NCI-H187 treated with DMSO at 0.1 percent for 48 hours (cell line): ENCODE measurements at places on chromosomes 2 and 18.

GRCh38 chr2:191869781-191870180, 22.9 kb upstream of the CAVIN2 start:
- DNase-seq = no peak

DNA sequence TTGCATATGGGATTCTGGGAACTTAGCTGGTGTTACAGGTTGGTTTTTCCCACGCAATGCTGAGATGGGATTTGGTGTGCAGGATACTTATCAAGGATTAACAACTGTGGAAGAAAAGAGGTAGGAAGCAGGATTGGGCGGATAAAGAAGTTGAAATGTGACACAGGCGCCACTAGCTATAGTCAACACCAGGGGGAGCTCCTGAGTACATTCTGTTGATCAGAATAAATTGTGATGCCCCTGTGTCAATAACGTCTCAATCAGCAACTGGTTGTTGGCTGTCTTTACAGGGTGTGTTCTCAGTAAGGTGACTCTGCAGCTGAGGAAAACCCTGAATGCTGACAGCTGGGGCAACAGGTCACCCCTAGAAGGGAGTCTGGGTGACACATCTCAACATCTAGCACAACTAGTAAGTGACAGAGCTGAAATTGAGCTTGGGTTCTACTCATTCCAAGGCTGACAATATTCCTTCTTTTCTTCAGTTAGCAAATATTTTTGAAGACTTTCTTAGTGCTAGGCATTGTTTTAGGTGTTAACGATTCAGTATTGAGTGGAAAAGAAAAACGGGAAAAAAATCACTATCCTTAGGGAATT, 143.0 kb downstream of the ARL6IP6 start:
- no peak for DNase-seq

- DNase-seq = no peak
Measured at GRCh38 chr2:185537689-185538088, 200.9 kb upstream of the FSIP2 start.

DNA sequence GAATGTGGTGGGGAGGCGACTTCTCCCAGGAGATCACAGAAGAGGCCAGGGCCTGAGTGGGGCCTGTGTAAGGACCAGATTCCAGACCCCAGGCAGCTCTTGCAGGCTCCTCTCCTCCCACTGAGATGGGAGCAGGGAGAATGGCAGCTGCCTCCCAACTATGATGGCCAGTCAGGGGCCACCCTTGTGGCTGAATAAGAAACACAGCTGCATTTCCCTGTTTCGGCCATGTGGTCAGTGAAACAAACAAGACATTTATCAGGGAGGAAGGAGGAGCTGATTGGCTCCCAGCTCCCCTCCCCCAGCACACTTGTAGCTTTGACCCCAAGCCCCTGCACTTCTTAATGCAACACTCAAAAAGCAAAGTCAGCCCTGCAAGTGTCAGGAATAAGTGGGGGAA, 143.5 kb downstream of the CELF4 start:
- no peak for DNase-seq

DNA sequence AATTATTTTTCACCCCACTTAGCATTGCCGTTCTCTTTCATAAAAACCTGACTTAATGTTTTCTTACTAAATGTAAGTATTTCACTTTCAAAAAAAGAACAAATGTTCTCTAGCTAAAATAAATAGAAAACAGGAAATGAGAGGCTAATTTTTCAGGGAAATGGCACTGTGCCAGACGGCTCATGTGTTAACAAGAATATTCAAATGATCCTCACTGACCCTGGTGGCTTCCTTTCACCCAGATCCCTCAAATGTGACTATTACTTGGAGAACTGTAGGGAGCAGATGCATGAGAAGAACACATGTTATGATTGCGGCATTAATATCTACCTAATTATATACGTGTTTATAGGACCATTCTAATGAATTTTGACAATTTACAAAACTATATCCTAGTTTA, 827.7 kb downstream of the SOCS6 start:
- no peak for DNase-seq

- no peak for DNase-seq
Measured at GRCh38 chr2:45691171-45691999, 39.9 kb downstream of the PRKCE start.

DNA sequence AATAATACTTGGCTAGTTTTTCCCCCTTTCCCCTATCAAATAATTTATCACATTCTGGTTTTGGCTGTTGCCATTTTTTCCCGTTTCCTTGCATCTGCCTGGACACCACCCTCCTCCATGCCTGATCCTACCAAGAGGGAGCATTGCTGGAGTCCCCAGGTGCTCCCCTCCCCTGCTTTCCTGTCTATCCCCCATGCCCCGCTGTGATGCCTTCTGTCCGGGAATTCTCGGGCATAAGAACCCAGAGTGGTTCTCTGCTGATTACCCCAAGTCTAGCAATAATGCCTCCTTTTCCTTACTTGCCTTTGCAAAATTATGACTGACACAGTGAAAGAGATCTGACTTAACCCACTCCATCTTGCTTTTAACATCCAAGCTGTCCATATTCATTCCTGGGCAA, 248.0 kb upstream of the PXDN start:
- DNase-seq = no peak

- no peak for DNase-seq
Measured at GRCh38 chr18:26547646-26548414, 523 bp downstream of the KCTD1 start.

- no peak for DNase-seq
Measured at GRCh38 chr2:60136913-60137312, 416.5 kb downstream of the BCL11A start.

- no peak for DNase-seq
Measured at GRCh38 chr2:193963472-193964119, 1693.4 kb upstream of the SLC39A10 start.

DNA sequence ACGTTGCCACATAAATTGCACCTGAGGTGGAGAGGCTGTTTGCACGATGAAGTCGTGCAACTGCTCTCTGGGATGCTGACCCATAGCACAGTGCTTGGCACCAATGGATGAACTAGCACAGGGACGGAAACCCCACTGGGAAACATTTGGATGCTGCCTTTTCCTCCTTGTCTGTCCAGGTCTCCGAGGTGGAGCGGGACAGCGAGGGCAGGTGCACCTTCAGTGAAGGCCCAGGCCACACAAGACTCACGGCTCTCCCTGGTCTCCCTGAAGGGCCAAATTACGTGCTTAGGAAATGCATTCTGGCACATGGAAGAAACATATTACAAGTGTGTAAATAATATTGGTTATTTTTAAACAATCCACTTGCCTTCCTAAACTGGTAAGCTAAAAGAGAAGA, 70.3 kb downstream of the TPO start:
- no peak for DNase-seq

GRCh38 chr18:71352618-71353017, 1063.8 kb downstream of the SOCS6 start:
- no peak for DNase-seq

DNA sequence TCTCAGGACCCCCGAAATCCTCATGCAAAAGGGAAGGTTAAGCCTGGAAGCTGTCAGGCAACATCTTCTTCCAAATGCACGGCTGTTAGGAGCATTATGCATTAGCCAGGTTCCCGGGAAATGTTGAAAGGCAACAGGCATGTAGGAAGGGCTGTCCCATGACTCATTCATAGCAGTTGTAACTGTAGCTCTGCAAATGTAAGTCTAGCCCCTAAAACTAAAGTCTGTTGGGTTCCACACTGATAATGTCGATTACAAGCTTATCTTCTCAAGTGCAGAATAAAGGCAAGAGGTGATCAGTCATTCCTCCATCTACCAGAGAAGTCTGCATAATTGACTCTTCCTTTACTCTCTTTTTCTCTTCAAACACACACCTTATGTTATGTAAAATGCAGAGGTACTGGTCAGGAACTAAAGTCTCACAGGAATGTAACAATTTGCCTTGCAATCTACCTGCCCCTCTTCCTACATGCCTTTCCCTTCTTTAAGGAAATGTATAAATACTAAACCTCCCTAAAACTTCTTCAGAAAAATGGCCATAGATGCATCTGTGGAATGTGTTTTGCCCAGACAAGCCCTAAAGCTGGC, 99.8 kb downstream of the AKAIN1 start:
- DNase-seq = no peak

DNA sequence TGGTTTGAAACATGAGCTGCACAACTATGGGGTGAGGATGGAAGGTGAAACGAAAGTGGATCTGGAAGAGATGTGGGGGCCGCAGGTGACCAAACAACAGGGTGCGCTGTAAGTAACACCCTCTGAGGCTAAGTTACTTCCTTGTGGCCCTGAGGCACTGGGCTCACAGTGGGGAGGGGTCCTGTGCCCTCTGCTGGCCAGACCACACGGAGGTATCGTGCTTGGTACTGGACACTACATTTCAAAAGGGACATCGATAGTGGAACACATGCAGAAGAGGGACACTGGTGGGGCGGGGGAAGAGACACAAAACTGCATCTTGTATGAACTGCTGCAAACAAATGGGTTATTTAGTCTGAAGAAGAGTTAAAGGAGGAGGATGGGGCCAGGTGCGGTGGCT, 110.6 kb downstream of the CLIP4 start:
- no peak for DNase-seq

GRCh38 chr18:59945544-59945943, 45.7 kb downstream of the PMAIP1 start:
- no peak for DNase-seq

DNA sequence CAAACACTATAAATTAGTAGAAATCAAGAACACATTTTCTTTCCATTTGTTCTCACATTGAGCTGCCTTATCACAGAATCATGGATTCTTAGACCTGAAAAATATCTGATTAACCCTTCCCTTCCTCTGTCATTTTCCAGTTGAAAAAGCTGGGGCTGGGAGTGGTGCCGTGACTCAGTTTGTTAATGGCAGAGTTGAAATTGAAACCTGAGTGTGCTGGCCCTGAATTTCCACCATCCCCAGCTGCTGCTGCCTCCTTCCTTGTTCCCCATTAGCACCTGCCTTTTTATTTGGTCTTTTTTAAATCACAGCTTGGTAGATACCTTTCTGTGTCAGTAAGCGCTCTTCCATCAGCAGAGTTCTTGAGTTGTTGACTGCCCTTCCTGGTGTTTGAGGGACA, 10.6 kb downstream of the FARP2 start:
- DNase-seq = no peak

DNA sequence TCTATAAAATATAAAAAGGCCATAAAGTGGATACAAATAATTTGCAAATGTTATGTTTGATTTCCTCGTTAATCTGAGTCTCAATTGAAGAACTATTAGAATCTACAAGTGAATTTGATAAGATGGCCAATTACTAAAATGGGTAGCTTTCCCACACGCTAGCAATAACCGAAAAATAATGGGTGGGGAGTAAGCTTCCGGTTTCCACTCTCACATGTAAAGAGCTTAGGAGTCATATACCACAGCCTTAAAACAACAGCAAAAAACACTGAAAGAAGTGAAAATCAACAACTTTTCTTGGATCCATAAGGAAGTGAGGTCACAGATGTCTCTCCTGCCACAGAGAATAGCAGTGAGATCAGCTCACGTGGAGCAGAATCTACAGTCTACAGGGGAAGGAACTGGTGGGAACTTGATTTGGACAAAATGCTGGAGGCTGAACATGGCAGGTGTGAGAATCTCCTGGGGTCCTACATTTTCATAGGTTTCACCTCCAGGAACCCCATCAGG, 18.6 kb downstream of the THAP4 start:
- no peak for DNase-seq

DNA sequence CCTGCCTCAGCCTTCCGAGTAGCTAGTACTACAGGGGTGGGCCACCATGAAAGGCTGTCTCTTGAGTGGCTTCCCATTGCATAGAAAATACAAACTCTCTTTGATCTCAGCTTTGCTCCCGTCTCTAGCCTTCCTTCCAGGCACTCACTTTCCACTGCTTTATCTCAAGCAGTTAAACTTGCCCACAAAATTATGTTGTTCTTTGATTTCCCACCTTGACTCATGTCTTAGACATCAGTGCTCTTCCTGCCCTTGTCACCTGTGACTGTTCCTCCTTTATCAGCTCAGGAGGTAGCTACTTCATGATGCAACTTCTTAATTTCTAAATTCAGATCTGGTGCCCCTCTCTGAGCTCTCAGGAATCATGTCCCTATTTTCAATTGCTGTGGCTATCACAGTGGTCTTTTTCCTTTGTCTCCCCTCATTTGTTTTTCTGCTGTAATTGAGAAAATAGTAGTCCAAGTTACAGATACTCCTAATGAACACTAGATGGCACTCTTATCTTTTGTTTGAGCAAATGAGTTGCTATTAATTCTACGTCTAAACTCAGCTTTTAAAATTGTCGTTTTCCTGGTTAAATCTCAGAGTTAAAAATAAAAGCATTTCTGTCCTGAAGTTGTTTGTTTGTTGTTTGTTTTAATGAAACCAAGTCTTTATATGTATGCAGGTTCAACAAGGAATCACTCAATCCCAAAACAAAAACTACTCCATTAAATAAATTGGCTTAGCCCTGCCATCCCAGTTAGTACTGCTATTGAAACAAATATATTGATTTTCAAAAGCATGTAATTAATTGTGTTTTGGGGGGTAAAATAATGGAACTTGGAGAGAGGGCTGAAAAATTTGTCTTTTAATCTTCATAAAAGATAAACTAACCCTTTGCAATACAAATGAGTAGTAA, 46.9 kb upstream of the GREB1L start:
- DNase-seq = no peak

DNA sequence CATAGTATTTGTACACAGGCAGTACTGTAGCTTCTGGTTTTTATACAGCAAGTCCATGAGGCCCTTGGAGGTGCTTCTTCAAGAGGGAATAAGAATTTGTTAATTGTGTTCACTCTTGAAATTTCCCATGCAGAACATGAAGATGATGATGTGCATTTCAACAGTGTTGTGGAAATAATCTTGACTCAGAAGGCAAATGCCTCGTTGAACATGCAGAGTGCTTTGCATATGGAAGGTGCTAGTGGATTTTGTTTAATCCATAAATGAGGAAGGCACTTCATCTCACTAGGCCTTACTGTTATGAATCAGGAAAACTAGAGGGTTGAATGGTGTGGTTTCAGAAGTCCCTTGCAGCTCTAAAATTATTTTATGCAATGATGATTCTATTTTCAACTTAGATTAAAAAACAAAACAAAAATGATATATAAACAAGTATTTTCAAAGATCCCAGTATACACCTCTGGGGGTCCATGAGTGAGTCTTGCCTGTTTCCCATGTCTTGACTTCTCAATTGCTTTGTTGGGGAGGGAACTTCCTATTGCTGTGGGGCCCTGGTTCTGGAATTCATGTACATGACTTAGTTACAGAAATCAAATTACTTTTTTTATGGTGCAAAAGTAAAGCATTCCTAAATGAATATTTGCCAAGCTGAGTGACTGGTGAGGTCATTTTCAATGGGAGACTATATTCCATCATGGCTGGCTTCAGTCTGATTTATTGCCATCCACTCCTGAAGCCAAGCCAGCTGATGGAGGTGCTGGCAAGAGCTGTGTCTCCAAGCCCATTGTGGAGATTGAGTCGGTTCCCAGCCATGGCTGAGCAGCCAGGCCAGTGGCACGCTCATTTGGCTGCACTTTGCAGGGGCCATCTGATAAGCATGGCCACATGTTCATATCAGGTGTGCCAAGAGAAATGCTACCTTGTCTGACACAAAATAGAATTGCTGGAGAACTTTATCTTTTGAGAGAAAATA, 56.5 kb downstream of the MGAT5 start:
- DNase-seq = no peak

DNA sequence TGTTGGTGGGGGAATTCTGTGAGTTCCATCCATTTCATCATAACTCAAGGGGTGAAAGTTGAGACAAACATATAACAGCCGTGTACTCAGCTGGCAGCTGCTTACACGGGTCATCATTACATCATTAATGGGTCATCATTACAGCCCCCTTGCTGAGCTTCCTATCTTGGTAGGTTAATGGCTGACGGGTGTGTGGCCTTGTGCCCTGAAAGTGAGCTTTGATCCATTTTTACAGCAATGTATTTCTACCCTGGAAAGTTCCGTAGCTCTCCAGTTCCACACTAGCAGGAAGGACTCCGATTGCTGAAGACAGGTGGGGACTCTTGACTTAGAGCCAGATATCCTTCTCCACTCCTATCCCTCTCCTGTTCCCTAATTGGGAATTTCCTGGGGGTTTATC, 105.2 kb upstream of the DLX2 start:
- no peak for DNase-seq
